ENCODE measurements at places on chromosomes 5 and 9. TPM values are rescaled to one million over a fixed set of nuclear protein-coding genes. Genes with fewer than 3 reads are reported as not detected.

DNA sequence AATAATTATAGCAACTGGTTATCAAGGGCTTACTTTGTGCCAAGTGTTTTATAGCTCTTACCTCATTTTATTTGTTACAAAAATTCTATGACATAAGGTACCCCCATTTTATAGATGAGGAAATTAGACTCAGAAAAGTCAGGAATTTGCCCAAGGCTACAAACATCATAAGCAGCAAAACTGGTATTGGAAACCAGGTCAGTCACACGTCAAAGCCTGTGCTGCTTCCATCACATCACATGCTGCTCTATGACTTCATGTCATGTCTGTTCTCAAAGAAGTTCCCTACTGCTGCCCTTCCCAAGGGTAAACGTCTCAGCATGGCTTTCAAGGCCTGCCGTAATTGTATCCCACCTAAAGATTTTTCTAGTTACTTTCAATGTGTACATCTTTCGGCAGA lies 6.9 kb upstream of the KIF2A start:
- H3K27me3 ChIP-seq: no peaks in the 10 kb centered on the region
- no peak overlapping the region for H3K27ac ChIP-seq
- H3K4me3 ChIP-seq: no peak overlapping the region
- no peaks in the 10 kb centered on the region for H3K4me1 ChIP-seq

DNA sequence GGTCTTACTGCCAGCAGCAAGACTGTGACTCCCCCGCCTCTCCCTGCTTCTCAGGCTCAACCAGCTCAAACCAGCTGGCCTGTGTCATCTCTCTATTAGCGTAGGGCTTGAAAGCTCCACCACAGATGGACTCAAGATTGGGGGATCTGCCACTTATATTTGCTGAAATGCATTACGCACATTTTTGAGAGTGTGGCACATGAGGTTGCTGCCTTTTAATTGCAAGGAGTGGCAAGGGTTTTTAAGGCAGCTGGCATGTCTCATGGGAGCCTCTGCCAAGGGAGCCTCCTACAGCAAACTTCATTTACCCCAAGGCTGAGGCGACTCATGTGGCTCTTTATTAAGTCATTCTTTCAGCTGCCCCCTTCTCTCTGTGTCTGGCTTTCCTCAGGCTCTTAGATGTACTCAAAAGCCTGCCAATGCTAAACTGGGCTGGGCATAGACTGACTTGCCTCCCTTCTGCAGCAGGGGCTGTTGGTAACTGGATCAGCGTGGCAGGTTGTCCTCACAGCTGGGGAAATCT lies 219.3 kb downstream of the SMARCA2 start:
- no peaks in the 10 kb centered on the region for H3K4me1 ChIP-seq
- H3K27ac ChIP-seq: no peak overlapping the region
- H3K36me3 ChIP-seq: no peaks in the 10 kb centered on the region
- DNase-seq: no peak

- H3K27ac ChIP-seq: no peak overlapping the region
- no peaks in the 10 kb centered on the region for H3K4me1 ChIP-seq
- no peak for DNase-seq
- no peaks in the 10 kb centered on the region for H3K27me3 ChIP-seq
- H3K4me3 ChIP-seq: no peak overlapping the region
Observed at GRCh38 chr9:33799928-33800704, 4.8 kb downstream of the PRSS3 start.

GRCh38 chr5:132059696-132060500 lies 557 bp upstream of the IL3 start:
- H3K4me3 ChIP-seq: no peak overlapping the region
- no peak overlapping the region for H3K27ac ChIP-seq
- DNase-seq: peak; percentile 40
- no peaks in the 10 kb centered on the region for H3K4me1 ChIP-seq
- H3K27me3 ChIP-seq: no peaks in the 10 kb centered on the region
- no peaks in the 10 kb centered on the region for H3K36me3 ChIP-seq

DNA sequence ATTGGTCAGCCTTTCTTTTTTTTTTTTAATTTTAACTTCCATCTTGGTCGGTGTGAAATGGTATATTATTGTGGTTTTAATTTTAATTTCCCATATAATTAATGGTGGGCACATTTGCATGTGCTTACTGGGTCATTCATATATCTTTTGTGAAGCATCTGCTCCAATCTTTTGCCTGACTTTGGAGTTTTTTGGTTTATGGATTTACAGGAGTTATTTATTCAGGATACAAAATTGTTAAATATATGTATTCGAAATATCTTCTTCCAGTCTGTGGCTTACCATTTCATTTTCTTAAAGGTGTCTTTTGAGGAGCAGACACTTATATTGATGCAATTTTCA lies 682 bp upstream of the RIGI start:
- peak overlapping the region; percentile 87 for H3K27ac ChIP-seq
- no peaks in the 10 kb centered on the region for H3K27me3 ChIP-seq
- H3K36me3 ChIP-seq: no peaks in the 10 kb centered on the region
- H3K4me1 ChIP-seq: peaks cover 32% of the 10 kb centered on the region

DNA sequence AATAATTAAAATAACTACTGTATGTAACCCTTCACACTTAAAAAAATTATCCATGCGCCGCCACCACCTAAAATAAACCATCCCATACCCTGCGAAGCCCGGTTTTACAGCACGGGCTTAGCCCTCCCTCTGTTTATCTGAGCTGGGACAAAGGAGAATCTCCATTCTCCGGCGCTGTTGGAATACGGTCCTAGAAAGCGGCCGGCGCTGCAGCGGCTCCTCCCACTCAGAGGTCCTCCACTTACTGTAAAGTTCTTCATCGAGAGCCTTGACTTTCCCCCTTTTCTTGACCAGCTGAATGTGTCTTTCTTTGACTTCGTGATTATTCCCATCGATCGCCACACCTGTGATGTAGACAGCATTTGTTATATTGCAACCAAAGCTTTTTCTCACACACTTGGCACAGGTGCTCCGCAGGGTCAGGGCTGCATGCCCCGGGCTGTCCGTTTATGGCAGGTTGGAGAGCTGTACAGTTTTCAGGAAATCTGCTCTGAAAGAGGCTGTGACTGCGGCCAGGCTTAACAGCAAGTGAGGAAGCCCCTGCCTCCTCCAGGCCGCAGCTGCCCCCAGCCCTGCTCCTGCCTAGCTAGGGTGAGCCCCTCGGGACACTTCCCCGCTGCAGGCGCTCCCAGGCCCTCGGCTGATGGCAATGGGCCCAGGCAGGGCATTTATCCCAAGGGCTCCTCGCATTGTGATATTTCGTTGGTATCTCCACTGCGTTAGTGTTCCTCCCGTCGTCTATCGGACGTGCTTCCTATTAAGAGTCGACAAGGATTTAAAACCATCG lies 16.7 kb downstream of the GFPT2 start:
- DNase-seq: no peak
- no peaks in the 10 kb centered on the region for H3K4me1 ChIP-seq
- H3K27me3 ChIP-seq: no peaks in the 10 kb centered on the region
- no peak overlapping the region for H3K4me3 ChIP-seq
- H3K27ac ChIP-seq: no peak overlapping the region

DNA sequence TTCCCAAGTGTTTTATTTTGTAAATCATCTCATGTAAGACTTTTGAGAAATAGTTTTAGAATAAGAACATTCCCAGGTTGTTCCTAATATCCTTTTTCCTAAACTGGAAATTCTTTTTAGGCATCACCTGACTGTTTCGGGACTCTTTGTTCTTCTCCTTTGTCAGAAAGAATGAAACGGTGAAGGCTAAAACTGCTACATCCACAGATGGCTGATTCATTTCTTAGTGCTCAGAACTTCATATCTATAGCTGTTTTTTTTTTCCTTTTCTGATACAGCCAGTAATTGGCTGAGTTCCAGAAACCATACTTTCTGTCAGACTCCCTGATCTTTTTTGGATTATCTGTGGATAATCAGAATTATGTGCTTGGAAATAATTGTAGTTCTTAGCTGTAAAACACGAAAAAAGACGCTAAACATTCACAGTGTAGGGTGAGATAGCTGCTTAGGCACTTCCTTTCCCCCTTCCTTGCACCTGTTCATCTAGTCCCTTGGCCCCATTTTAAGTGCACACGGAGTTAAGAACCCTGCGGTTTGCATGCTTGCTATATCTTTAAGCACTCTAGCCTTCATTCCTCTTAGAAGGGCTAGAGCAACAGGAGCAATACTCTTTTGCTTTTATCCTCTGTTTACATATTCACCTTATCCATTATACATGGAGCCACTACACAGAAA lies 283.9 kb downstream of the PJA2 start:
- no peaks in the 10 kb centered on the region for H3K4me1 ChIP-seq
- H3K27ac ChIP-seq: no peak overlapping the region
- no peak for DNase-seq
- H3K27me3 ChIP-seq: no peaks in the 10 kb centered on the region

- H3K27ac ChIP-seq: no peak overlapping the region
- H3K27me3 ChIP-seq: no peaks in the 10 kb centered on the region
- peaks cover 3% of the 10 kb centered on the region for H3K4me1 ChIP-seq
- DNase-seq: no peak
- no peak overlapping the region for H3K4me3 ChIP-seq
- H3K36me3 ChIP-seq: no peaks in the 10 kb centered on the region
Observed at GRCh38 chr5:147415651-147416050, 94.2 kb downstream of the DPYSL3 start.

- no peak overlapping the region for H3K27ac ChIP-seq
- no peaks in the 10 kb centered on the region for H3K36me3 ChIP-seq
- no peaks in the 10 kb centered on the region for H3K27me3 ChIP-seq
- DNase-seq: no peak
- H3K4me3 ChIP-seq: no peak overlapping the region
Observed at GRCh38 chr9:4964540-4964939, 20.5 kb upstream of the JAK2 start.

DNA sequence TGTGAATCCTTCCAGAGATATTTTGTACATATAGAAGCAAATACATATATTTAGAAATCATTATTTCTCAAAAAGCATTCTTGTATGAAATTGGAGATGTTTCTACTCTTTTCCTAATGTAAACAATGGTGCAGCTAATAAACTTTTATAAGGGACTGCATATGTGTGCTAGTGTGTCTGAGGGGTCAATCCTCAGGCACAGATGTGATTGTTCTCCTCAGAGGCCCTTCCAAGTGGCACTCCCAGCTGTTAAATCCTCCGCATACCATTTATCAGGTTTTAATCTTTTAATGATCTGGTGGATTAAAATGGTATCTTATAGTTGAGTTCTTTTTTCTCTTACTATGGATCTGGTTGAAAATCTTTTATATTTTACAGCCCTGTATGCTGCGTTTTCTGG lies 5.6 kb upstream of the OMD start:
- H3K4me1 ChIP-seq: no peaks in the 10 kb centered on the region
- no peak overlapping the region for H3K27ac ChIP-seq
- H3K36me3 ChIP-seq: no peaks in the 10 kb centered on the region
- DNase-seq: no peak
- H3K4me3 ChIP-seq: no peak overlapping the region
- no peaks in the 10 kb centered on the region for H3K27me3 ChIP-seq

GRCh38 chr5:73222173-73222572 lies 49.2 kb downstream of the TMEM174 start:
- H3K36me3 ChIP-seq: no peaks in the 10 kb centered on the region
- no peaks in the 10 kb centered on the region for H3K4me1 ChIP-seq
- no peak overlapping the region for H3K4me3 ChIP-seq
- H3K27ac ChIP-seq: no peak overlapping the region
- H3K27me3 ChIP-seq: no peaks in the 10 kb centered on the region

DNA sequence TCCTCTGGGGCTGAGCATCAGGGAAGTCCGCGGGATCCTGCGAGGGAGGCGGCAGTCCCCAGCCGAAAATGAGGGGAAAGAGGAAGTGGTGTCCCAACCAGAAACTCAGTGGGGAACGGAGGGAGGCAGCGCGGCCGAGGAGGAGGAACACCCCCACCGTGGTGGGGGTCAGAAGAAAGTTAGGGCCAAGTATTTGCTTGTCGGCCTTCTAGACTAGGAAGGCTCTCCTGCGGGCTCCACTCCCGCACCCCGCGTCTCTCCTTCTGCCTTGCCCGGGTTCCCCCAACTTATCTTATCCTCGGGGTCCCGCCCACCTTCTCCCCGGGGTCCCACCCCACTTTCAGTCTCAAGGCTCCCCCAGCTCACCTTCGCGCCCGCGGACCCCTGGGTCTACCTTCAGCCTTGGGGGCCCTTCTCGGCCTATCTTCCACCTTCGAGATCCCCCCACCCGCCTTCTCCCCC lies 557 bp upstream of the PHF2 start:
- peak overlapping the region; percentile 99 for H3K4me3 ChIP-seq
- peaks cover 47% of the 10 kb centered on the region for H3K4me1 ChIP-seq
- H3K27me3 ChIP-seq: no peaks in the 10 kb centered on the region
- H3K27ac ChIP-seq: peak overlapping the region; percentile 92
- no peaks in the 10 kb centered on the region for H3K36me3 ChIP-seq
- DNase-seq: peak; percentile 78

DNA sequence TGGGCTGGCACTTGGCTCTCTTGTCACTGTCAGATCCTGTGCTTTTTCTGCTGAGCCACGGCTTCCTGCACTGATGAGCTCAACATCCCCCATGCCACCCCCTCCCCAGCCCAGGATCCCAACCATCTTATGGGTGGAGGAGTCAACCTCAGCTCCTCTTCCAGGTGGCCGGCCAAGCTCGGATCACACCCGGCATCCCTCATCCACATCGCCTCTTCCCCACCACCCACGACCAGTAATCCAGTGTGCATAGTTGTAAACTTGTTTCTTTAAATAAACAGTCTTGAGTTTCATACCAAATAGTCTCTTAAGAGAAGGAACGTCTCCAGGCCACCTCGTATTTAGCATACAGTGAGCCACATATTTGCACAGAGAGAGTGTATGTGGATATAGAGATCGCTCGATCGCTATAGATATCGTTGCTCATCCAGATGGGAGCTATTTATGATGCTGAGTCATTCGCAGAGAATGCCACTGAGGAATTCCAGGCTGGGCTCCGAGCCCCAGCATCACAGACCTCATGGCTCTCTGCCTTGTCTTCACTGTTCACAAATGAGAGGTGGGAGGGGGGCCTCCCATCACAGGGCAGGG lies 61.8 kb upstream of the CPLX2 start:
- no peaks in the 10 kb centered on the region for H3K27me3 ChIP-seq
- no peak for DNase-seq
- no peak overlapping the region for H3K4me3 ChIP-seq

- H3K27ac ChIP-seq: no peak overlapping the region
- H3K27me3 ChIP-seq: no peaks in the 10 kb centered on the region
- no peaks in the 10 kb centered on the region for H3K36me3 ChIP-seq
- no peak for DNase-seq
Observed at GRCh38 chr5:55857247-55857640, 6.1 kb downstream of the IL31RA start.

GRCh38 chr5:32388432-32389129 lies 56.0 kb downstream of the ZFR start:
- no peaks in the 10 kb centered on the region for H3K27me3 ChIP-seq
- H3K36me3 ChIP-seq: peaks cover 89% of the 10 kb centered on the region
- H3K4me1 ChIP-seq: no peaks in the 10 kb centered on the region
- no peak for DNase-seq

DNA sequence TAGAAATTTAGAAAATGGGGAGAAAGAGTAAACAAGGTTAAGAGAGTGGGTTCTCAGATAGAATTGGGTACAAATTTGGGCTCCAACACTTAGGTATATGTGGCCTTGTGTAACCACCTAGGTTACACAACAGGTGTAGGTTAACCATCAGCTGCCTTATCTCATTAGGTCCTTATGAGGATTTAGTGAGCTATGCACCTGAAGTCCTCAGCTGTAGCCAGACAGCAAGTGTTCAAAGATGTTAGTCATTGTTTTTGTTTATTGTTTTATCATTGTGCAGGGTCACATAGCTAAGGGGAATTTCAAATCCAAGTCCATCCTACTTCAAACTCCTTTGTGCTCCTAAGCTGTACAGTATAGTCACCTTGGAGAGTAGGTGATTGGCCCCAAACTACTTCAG lies 970 bp upstream of the TRIM32 start:
- H3K27me3 ChIP-seq: no peaks in the 10 kb centered on the region
- H3K36me3 ChIP-seq: no peaks in the 10 kb centered on the region
- H3K4me3 ChIP-seq: no peak overlapping the region
- H3K4me1 ChIP-seq: peaks cover 5% of the 10 kb centered on the region
- DNase-seq: no peak

The CBY3 gene
- not detected for total RNA-seq

The COMMD10 gene
- total RNA-seq: 37.8 TPM

The S1PR3 gene
- total RNA-seq: 1.9 TPM

The MEF2C gene
- total RNA-seq: 13.9 TPM

The TMEFF1 gene
- 0.40 TPM for total RNA-seq

All from Peyer's patch (tissue), 4 donors.